ENCODE measurements at places on chromosomes 2 and 18. TPM values are rescaled to one million over a fixed set of nuclear protein-coding genes. Genes with fewer than 3 reads are reported as not detected.

The COL6A3 gene
- total RNA-seq: 156 TPM

The CD226 gene
- total RNA-seq: 3.3 TPM

The SAP130 gene
- total RNA-seq: 2.8 TPM

The SCN9A gene
- total RNA-seq: 5.5 TPM

The CDCA7 gene
- total RNA-seq: not detected
